ENCODE measurements at places on chromosomes 11 and 22. TPM values are rescaled to one million over a fixed set of nuclear protein-coding genes. Genes with fewer than 3 reads are reported as not detected.

GRCh38 chr11:102559839-102560238 lies 29.3 kb upstream of the MMP7 start:
- H3K4me3 ChIP-seq = no peak overlapping the region
- no peak for DNase-seq
- no peak overlapping the region for H3K27ac ChIP-seq
- no peaks in the 10 kb centered on the region for H3K36me3 ChIP-seq
- no peaks in the 10 kb centered on the region for H3K27me3 ChIP-seq

DNA sequence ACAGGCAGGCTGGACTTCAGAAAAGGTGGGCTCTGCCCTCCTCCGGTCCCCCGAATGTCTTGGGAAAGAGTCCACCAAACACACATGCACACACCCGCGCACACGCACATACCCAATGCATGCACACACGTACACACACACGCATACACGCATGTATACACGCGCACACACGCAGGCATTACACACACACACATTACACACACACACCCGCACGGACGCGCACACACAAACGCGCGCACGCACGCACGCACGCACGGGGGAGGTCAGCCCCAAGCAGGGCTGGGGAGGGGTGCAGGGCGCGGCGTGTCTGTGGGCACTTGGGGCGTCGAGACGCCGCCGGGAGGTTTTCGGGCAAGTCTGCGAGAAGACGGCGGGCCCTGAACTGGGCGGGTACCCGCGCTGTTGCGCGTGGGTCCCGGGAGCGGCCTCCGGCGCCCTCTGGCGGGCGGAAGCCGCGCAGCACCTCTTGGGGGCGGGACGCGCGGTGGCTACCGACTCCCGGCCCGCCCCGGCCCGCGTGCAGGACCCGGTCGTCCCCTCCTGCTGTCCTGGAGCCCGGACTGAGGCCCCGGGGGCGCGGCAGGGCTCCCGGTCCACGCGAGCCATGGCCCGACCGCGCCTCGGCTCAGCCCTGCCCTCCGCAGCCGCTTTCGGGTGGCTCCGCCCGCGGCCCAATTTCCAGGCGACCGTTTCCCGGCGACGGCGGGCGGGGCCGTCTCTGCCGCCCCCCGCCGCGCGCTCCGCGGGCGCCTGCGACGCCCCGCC lies 3.6 kb downstream of the SEPTIN5 start:
- H3K27ac ChIP-seq = peak overlapping the region; percentile 56
- H3K4me1 ChIP-seq = peaks cover 42% of the 10 kb centered on the region
- H3K4me3 ChIP-seq = peak overlapping the region; percentile 62
- peak; percentile 97 for DNase-seq

- no peaks in the 10 kb centered on the region for H3K36me3 ChIP-seq
- H3K4me3 ChIP-seq = no peak overlapping the region
- no peak overlapping the region for H3K27ac ChIP-seq
- DNase-seq = no peak
These were observed 17.9 kb upstream of the ZC3H12C start for GRCh38 chr11:110075105-110075846.

DNA sequence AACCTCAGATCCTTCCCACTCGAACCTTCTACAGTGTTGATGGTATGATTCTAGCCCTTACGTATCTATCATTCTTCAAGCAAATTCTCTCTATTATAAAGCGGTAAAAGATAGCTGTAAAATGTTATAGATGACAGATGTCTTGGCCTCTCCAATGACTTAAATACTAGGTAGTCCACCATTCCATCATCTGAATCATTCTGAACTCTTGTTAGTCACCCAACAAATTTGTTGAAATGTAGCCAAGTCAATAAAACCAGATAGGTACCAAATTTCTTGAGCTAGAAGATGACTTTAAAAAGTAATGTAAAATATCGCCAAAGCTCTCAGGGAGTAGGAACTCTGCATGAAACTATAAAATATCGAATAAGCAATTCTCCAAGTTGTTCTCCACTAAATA lies 32.6 kb upstream of the PICALM start:
- no peak overlapping the region for H3K4me3 ChIP-seq
- peaks cover 4% of the 10 kb centered on the region for H3K4me1 ChIP-seq
- no peaks in the 10 kb centered on the region for H3K27me3 ChIP-seq
- DNase-seq = no peak
- no peaks in the 10 kb centered on the region for H3K36me3 ChIP-seq

DNA sequence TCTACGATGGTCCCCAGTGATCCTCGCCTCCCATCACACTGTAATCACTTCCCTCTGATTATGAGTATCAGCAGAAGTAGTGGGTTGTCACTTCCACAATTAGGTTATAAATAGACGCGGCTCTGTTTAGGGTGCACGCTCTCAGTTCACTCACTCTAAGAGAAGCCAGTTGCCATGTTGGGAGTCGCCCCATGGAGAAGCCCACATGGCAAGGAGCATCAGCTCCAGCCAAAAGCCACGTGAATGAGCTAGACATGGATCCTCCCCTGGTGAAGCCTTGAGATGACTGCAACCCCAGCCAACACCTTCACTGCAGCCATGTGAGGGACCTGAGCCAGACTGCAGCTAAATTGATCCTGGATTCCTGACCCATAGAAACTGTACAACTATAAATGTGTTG lies 26.4 kb upstream of the MYOD1 start:
- DNase-seq = no peak
- peaks cover 13% of the 10 kb centered on the region for H3K27me3 ChIP-seq

GRCh38 chr11:9719566-9720289 lies 55.9 kb downstream of the SWAP70 start:
- H3K27ac ChIP-seq = no peak overlapping the region
- H3K27me3 ChIP-seq = no peaks in the 10 kb centered on the region
- no peak overlapping the region for H3K4me3 ChIP-seq
- peaks cover 3% of the 10 kb centered on the region for H3K4me1 ChIP-seq

- no peaks in the 10 kb centered on the region for H3K27me3 ChIP-seq
- no peak overlapping the region for H3K4me3 ChIP-seq
- DNase-seq = no peak
- H3K36me3 ChIP-seq = no peaks in the 10 kb centered on the region
- H3K27ac ChIP-seq = no peak overlapping the region
- no peaks in the 10 kb centered on the region for H3K4me1 ChIP-seq
These were observed 366.8 kb downstream of the SHANK2 start for GRCh38 chr11:70885281-70886231.

DNA sequence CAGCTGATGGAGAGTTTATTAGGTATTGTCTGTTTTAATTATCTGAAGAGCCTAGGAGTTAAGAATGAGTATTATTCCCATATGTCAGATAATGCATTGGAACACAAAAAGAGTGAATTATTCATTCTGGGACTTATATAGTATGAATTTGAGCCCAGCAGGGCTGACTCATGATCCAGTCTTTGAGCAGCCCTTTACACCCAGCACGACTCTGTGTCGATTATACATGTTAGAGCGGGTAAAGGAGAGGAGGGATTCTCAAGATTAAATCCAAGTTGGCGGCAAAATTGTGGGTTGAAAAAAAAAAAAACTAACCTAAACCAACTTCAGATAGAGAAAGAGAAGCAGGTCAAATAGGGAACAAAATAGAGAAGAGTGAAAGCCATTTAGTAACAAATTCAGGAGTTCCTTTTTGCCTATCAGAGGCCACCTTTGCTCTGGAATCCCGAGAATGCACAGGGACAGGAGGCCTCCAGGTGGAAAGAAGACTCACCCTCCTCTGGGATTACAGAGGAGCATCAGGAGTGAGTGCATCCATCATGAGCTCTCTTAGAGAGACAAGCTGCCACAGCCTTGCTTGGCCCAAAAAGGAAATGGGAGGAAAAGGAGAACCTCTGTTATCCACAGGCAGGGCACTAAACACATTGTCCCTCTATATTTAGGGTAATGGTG lies 3.1 kb downstream of the MRGPRX1 start:
- no peak for DNase-seq
- no peak overlapping the region for H3K4me3 ChIP-seq
- no peak overlapping the region for H3K27ac ChIP-seq
- no peaks in the 10 kb centered on the region for H3K4me1 ChIP-seq

DNA sequence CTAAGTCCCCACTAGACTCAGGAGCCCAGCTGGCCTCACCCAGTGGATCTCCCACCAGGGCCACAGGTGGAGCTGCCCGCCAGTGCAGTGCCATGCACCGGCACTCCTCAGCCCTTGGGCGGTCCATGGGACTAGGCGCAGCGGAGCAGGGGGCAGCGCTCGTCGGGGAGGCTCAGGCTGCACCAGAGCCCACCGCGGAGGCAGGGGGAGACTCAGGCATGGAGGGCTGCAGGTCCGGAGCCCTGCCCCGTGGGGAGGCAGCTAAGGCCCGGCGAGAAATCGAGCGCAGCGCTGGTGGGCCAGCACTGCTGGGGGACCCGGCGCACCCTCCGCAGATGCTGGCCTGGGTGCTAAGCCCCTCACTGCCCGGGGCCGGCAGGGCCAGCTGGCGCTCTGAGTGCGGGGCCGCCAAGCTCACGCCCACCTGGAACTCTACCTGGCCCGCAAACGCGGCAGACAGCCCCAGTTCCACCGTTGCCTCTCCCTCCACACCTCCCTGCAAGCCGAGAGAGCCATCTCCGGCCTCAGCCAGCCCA lies 1275.2 kb upstream of the CNTN5 start:
- H3K27me3 ChIP-seq = no peaks in the 10 kb centered on the region
- H3K4me3 ChIP-seq = no peak overlapping the region
- H3K4me1 ChIP-seq = peaks cover 2% of the 10 kb centered on the region
- DNase-seq = no peak

DNA sequence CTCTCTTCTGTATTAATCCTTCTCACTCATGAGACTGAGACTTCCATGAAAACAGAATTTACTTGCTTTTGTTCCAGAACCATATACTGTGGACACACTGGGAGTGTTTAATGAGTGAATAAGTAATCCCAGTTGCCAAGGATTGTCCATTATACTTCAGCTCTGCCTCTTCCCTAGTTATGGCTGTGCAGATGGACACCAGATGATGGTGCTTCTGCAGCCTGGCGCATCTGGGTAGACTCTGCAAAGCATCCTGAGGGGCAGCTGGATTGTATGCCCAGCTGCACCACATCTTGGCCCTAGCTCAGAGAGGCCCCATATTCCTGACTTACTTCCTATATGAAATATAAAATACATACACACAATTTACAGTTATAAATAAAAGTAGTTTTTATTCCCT lies 43.5 kb downstream of the DBX1 start:
- DNase-seq = peak; percentile 44
- H3K36me3 ChIP-seq = peaks cover 71% of the 10 kb centered on the region
- no peak overlapping the region for H3K4me3 ChIP-seq
- peaks cover 16% of the 10 kb centered on the region for H3K4me1 ChIP-seq
- no peaks in the 10 kb centered on the region for H3K27me3 ChIP-seq

OR51B5 gene
- polyA plus RNA-seq = 0.15 TPM

TNNI2 gene
- polyA plus RNA-seq = not detected

MS4A6E gene
- polyA plus RNA-seq = not detected
